ENCODE measurements at places on chromosomes 7 and 10.

- no peak for DNase-seq
These were observed 7.5 kb downstream of the FAM131B start for GRCh38 chr7:143354965-143355364.

GRCh38 chr10:690372-691161 is 1.1 kb upstream of the DIP2C start:
- DNase-seq, result no peak

GRCh38 chr10:46079831-46080585 is 33.9 kb upstream of the MSMB start:
- DNase-seq, result no peak

DNA sequence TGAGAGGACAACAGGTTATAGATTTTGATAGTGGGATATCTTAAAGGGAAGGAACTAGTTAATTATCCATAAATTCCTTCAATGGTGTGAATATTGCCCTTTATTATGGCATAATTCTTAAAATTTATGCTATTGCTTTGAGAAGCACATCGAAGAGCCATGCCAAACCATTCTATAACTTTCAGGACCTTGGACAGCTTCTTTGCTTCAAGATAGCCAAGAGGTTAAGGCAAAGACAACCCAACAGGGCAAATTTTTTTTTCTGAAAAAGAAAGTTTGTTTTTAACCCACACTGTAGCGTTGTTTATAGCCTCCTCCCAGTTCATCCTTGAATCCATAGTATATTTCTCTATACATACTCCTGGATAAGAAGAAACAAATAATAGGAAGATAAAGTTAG is 103.2 kb downstream of the NRG3 start:
- peak; percentile 63 for DNase-seq

- DNase-seq, result peak; percentile 97
These were observed 35.7 kb downstream of the NAPEPLD start for GRCh38 chr7:103113164-103113563.

DNA sequence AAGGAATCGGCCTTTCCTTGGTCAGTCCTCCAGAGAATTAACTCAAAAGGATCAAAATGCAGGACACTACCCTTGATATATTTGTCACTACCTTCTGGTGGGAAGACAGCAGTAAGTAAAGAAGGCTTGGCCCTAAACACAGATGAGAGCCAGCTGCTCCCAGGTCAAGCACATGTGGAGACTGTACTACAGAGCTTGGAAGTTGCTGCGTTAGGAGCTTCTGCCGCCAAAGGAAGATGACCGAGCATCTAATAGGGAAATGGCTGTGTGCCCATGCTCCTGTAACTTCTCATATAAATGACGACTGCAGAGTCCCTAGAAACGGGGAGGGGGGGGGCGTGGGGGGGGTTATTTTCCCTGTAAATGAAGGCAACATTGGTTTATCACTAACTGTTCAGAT is 59.0 kb downstream of the PODXL start:
- DNase-seq, result no peak

- DNase-seq, result no peak
These were observed 102.0 kb downstream of the GLCCI1 start for GRCh38 chr7:8070451-8071180.

- DNase-seq, result no peak
These were observed 7.2 kb downstream of the ANTXRL start for GRCh38 chr10:46293832-46294640.

GRCh38 chr7:148698007-148698396 is 701 bp upstream of the CUL1 start:
- DNase-seq, result peak; percentile 29

GRCh38 chr7:148079206-148080080 is 511.1 kb upstream of the C7orf33 start:
- no peak for DNase-seq

DNA sequence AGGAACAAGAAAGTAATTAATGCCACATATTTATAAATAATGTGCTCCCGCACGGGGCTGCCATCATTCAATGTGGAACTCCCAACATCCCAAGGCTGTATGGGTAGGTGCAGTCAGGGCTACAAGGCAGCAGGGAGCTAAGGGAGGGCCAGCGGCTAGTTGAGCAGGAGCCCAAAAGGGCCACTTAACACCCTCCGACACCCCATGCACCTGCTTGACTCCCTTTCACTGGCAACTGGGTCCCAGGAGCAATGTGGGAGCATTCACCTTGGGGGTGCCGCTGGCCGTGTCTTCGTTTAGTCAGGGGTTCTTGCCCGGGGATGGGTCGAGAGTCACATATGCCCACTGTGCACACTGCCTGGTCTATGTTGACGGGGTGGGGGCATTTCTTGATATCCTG is 27.9 kb downstream of the SCART1 start:
- DNase-seq, result no peak

Measured in astrocyte of the hippocampus (primary cell).